ENCODE measurements at places on chromosomes 6 and 20. TPM values are rescaled to one million over a fixed set of nuclear protein-coding genes. Genes with fewer than 3 reads are reported as not detected.

SLC4A11 gene
- total RNA-seq, result 10.2 TPM

ULBP1 gene
- total RNA-seq, result 0.94 TPM

BPIFB2 gene
- total RNA-seq, result not detected

PRICKLE4 gene
- total RNA-seq, result 0.81 TPM

SPTLC3 gene
- not detected for total RNA-seq

B4GALT5 gene
- 59.5 TPM for total RNA-seq

CASS4 gene
- not detected for total RNA-seq

PI16 gene
- total RNA-seq, result not detected

RBPJL gene
- total RNA-seq, result not detected

KCNQ5 gene
- 1.4 TPM for total RNA-seq

HSPA1L gene
- 1.1 TPM for total RNA-seq

ENPP1 gene
- 1.6 TPM for total RNA-seq

EPB41L1 gene
- 87.1 TPM for total RNA-seq

SFTA2 gene
- not detected for total RNA-seq

BPIFA1 gene
- not detected for total RNA-seq

LBP gene
- 1.2 TPM for total RNA-seq

SAMD5 gene
- total RNA-seq, result 0.48 TPM

PGBD1 gene
- total RNA-seq, result 4.9 TPM

CLDN20 gene
- not detected for total RNA-seq

PPP1R3G gene
- 1.6 TPM for total RNA-seq

WFDC10B gene
- total RNA-seq, result not detected

DEFB119 gene
- total RNA-seq, result not detected
